T-helper 1 cell (primary cell): ENCODE measurements at places on chromosomes 16 and 17.

DNA sequence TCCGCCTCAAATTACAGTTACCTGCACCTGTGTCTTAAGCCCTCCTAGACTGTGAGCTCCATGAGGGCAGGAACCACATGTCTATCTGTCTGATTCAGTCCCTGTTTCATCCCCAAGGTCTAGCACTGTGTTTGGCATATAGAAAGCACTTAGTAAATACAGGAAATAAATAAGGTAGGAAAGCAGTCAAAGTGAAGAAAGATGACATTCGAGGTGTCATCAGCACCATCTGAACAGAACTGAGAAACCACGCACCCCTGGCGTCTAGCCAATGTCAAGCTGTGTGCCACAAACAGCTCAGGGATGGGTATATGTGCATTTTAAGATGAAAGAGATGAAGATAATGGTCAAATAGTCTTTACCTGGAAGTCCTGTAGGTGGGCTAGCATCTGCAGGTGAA is 79.6 kb upstream of the ATP2A3 start:
- peak; percentile 55 for DNase-seq

GRCh38 chr17:78096093-78096492 is 32.5 kb downstream of the TMC6 start:
- no peak for DNase-seq

GRCh38 chr16:22627043-22627442 is 116.4 kb downstream of the NPIPB5 start:
- DNase-seq, result no peak

DNA sequence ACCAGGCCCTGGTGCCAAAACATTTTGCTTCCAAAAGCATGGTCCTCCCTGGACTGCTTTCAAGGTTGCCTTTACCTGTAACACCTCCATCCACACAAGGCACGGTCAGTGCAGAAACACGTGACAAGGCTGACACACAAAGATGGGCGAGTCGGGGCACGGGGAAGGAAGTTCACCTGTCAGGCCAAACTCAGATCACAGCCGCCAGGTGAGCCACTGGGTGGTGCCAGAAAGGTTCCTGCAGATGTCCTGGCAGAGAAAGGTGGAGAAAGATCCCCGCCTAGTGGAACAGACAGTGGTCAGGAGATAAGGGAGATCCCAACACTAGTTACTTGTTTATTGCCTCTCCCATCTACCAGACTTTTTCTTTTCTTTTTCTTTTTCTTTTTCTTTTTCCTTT is 155.3 kb downstream of the AIPL1 start:
- no peak for DNase-seq

DNA sequence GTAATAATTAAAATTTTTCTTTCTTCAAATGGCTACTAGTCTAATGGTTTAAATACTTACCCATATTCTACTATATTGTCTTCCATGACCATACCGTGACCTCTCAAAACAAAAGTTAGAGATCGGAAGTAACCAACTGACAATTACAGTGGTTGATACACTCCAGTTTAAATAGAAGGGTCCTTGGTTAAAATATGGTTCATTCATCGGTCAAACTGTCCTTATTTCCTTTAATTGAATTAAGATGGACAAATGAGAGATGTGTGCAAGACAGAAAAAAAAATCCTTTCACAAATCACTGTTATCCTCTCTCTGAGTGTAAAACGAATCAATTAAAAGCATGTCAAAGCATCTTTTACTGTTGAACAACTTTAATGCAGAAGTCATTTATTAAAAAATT is 214.3 kb upstream of the TBX2 start:
- DNase-seq, result no peak

DNA sequence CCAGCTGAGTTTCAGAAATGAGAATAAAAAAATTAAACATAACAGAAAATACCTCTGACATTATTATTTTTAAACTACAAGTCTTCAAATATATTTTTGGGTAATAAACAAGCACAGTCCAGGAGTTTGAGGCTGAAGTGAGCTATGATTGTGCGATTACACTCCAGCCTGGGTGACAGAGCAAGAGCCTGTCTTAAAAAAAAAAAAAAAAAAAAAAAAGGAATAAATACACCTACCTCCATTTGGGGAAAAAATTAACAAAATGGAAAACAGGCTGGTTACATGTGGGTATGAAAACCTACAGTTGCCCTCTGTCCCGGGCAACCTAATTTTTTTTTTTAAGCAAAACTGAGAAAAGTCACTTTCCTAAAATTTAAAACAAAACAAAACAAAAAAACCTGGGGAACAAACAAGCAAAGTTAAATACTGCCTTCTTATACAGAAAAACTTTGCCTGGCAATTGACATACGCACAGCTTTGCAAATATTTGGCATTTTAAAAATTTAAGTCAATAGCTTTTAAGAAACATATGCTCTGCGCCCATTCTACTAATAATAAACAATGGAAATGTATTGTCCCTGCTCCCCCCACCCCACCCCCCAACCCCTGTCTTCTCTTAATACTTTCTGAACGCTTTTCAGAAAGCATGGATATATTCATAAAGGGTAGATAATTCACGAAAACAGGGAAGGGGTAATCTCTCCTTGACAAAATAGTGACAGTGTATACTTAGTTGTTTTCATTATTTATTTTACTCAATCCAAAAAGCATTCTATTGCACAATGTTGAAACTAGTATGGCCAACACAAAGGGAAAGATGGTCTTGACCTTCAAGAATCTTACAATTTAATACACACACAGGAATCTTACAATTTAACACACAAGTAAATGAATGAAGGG is 81.3 kb downstream of the STH start:
- DNase-seq, result no peak

DNA sequence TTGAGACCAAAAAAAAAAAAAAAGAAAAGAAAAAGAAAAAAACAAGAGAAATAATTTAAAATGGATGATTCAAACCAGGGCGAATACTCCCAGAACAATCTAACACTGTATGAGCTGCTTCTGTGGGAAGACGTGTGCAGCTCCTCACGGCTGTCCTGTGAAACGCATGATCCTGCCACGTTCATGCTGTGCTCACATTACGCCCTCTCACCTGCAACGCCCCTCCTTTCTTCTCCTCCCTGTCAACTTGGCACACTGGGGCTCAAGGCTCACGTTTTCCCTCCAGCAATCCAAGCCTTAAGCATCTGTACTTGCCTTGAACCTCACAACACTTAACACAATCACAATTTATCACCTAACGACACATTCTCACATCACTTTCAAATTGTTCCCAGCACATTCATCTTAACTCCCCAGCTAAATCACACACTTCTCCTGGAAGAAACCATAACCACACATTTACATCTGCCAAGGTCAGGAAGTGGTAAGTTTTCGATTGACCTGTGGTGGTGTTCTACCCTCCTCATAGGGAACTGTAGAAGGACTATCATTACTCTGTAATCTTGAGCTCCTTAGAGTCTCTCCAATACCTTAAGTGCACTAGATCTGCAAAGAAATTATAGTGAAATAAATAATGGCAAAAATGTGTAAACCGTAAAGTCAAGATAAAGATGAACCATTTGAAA is 29.1 kb downstream of the MBTPS1 start:
- DNase-seq, result no peak

GRCh38 chr16:23156946-23157460 is 7.8 kb upstream of the USP31 start:
- DNase-seq, result no peak

- DNase-seq, result peak; percentile 48
Observed at GRCh38 chr17:42407289-42407836, 15.7 kb downstream of the CAVIN1 start.

DNA sequence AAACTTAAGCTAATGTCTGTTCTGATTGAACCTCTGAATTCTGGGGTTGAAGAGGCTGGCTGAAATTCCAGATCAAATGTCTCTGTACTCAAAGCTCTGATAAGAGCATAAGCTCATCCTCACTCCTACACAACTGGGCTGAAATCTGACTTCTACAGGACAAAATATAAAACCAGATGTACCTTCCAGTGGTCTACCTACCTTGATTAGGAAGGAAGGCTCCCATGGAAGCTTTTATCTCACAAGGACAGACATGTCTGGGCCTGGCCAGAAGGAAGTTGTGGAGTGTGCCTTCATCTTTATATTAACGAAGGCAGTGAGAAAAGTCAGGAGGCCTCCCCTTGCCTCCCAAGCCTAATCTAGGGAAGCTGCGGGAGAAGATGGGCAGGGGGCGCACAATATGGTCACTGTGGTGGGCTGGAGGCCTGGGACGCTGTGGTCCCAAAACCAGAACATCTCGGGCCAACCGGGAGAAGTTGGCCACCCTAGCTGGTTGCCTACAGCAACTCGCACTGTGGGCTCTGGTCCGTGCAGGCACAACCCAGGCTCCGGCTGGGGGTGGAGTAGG is 55.6 kb upstream of the LRRC37A3 start:
- DNase-seq, result no peak
